ENCODE measurements at places on chromosomes 3 and 15.

- DNase-seq = no peak
Measured at GRCh38 chr3:5295191-5295690, 107.7 kb downstream of the EDEM1 start.

- no peak for DNase-seq
Measured at GRCh38 chr15:51189669-51190385, 95.1 kb upstream of the TNFAIP8L3 start.

DNA sequence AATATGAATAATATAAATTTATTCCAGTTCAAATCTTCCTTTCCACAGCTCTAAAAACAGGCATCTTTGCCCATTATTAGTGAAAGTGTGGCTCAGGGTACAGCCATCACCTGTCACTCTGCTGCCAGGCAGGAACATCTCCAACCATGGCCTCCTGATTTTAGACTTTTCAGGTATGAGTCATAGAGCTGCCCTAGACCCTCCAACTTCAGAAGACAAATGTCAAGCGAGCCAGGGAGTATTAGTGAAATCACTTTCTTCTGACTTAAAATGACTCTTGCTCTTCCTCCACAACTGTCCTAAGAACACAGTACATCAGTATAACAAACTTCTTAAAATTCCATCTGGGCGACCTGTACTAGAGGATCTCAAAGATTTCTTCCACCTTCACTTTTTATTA is 78.1 kb upstream of the AKAP13 start:
- no peak for DNase-seq

GRCh38 chr15:88645171-88646087 is 6.6 kb downstream of the ISG20 start:
- no peak for DNase-seq

GRCh38 chr15:79315623-79316328 is 4.9 kb downstream of the TMED3 start:
- DNase-seq = no peak

- DNase-seq = no peak
Measured at GRCh38 chr15:86167841-86168240, 88.2 kb downstream of the AGBL1 start.

DNA sequence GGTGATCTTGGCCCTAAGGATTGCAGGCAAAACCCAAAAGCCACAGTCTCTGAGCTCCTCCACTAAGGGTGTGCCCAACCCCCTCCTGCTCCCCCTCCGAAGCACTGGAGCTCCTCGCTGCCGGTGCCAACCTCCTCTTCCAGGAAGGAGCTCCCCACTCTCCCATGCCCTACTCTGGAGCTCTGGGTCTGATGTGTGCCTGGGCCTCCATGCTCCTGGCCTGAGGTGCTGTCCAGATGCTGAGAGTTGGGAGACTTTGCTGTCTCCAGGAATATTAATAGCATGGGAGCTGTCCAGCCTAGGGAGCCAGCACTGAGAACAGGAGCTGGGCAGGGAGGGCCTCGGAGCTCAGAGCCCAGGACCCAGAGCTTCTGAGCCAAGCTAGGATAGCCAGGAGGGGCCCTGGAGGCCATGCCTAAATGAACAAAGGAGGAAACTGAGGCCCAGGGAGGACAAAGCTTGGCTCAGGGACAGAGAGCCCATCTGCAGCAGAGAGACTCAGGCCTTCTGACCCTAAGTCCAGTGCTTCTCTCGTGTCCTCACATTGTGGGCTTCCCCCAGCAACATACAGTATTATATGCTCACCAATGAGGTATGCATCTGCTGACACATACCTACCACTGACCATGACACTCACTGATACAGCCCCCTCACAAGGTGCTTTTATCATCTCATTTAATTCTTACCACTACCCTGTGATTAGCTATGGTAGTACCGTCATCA is 36.9 kb upstream of the HERC1 start:
- DNase-seq = no peak

DNA sequence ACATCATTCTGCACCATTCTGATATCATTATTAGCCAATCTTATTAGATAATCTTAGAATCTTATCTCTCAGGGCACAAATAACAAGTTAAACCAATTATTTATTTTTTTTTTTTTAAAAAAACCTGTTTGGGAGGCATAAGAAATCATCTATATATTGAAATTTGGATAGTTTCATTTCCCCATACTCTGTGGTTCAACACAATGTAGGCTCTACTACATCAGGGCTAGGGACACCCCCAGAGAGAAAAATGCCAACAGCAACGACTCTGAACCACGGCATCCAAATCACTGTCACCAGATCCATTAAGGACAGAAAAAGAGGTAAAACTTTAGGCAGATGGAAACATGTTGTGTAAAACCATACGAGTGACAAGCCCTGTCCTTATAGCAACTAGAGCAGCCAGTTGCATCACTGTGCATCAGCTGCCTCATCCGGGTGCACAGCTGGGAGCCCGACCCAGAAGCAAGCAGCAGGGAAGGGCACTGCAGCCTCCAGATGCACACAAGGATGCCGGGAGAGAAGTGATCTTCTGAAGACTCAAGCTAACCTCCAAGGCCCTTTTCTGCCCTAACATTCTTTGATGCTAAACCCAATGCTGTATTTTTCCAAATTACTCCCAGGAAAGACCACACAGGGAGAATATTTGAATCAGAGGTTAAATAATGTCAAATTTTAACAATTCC is 381.1 kb downstream of the CTNNB1 start:
- no peak for DNase-seq

- peak; percentile 22 for DNase-seq
Measured at GRCh38 chr15:67836477-67836876, 3.4 kb downstream of the RNU6-1 start.

DNA sequence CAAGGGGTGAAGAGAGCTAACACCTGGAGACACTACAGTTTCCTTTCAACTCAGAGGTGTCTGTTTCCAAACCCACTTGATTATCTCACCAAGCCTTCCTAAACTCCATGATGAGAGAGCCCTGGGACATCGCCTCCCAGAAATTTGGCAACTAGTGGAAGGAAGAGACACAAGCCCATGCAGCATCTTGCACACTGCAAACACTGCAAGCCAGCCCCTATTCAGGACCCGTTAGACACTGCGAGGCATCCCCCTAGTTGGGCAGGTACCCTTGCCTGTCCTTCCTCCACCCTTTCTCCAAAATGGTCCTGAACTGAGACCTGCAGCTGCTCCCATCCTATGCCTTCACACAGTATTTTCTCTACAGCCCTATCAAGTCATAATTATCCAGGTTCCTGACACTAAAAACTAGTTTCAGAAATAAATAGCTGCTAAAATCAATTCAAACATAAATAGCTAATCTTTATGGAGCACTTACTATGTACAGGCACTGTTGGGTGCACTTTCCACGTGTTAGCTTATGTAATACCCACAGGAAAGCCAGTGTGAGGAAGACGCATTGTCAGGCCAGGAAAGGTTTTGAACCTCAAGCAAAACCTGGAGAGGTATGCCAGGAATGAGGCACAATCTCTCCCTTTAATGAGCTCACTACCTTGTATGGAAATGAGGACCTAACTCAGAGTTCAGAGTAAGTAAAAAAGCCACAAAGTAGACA is 2.8 kb downstream of the MAGI1 start:
- DNase-seq = no peak

DNA sequence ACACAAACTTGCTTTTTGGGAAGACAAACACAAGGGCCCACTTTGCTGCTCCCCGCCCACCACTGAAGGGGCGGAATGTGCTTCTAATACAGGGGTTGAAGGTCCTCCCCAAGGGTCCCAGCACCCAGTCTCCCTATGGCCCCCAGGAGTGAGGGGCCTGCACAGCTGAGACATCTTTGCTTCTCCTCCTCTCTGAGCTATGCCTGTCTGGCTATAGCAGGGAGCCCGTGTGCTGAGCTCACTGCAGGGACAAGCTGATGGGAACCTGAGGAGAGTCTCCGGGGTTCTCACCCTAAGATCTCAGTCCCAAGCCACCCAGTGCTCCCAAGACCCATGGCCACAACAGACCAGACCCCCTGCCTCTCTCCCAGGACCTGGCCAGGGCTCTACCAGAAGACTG is 61.1 kb upstream of the ACAN start:
- DNase-seq = no peak

DNA sequence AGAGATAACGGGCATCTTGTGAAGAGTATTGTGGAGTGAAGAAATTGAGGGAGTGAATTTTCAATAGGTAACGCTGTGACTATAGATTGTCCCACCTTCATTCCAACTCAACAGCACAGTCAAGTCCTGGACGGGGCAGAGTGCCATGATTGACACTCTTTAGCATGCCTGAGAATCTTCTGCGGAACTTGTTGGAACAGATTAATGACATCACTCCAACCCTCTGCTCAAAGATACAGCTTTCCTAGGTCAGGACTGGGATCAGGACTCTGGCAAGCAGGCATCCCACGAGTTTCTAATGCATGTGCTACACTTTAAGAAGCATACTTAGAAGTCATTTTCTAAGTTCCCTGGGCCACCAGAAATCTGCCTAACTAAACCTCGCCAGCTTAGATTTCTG is 267.6 kb upstream of the CFAP20DC start:
- no peak for DNase-seq

DNA sequence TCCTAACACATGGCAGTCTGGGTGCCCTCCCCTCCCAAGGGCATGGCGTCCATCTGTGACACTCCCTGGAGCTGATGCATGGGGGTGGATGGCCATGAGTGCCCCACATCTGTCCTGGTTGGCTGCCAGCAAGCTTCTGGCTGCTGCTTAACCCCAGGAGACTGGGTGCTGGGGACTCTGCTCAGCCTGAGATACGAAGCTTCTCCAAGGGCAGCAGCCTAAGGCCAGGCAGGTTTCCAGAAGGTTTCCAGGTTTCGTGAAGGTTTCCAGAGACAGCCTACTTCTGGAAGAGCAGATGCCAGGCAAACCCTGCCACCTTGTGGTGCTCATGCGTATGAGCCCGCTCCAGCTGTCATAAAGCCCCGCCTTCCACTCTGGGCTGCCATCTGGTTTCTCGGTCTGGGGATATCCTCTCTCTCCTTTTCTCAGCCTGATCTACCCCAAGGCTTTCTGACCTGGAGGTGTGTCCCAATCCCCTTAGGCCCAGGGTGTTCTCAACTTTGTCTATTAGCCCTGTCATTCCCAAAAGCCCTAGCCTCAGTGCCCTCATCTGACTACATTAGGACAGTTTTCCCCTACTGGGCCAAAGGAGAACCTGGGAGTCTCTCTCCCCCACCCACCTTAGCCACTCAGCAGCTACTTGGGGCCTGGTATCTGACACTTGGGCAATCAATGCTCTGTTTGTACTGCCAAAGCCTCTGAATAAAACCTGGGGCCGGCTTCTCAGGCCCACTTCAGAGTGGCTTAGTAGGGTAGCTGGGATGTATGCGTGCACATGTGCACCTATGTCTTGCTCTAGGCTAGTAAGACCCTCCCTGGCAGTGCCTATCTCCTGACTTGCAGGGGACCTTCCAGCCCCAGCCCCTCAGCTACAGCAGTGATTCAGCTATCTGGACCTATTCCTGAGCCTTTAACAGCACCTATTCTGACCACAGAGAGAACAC is 12.0 kb downstream of the MRPL46 start:
- DNase-seq = peak; percentile 65

- no peak for DNase-seq
Measured at GRCh38 chr15:69712991-69713390, 260.4 kb downstream of the RPLP1 start.

GRCh38 chr3:15367059-15367458 is 34.7 kb upstream of the SH3BP5 start:
- DNase-seq = no peak

- no peak for DNase-seq
Measured at GRCh38 chr15:67048281-67049279, 16.8 kb upstream of the SMAD3 start.

GRCh38 chr3:39144748-39145380 is 8.5 kb downstream of the CSRNP1 start:
- DNase-seq = no peak

GRCh38 chr15:99582508-99582960 is 16.8 kb downstream of the MEF2A start:
- peak; percentile 12 for DNase-seq

DNA sequence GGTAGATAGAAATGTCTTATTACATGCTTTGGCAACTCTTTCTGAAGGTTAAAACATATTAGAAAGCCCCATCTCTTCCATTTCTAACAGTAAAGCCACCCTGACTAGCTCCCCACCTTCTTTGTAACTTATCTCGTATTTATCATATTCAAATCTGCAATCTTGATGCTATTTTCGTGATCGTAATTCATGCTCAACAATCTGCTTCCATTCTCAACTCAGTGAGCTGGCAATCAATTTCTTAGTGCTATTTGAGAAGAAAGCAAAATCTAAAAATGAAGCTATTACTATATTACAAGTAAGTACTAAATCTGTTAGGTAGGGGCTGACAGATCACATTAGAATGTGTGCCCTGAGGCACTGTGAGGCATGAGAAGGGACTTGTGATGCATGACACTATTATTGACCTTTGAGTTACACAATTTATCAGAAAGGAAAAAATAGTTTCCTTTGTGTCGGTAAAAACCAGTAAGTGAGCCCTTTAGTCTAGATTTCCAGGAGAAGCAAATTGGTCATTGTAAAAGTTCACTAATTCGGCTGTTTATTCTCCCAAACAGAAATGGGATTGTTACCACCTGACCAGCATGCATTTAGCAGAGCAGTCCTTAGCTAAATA is 379.7 kb upstream of the CNTN6 start:
- peak; percentile 13 for DNase-seq
